ENCODE measurements at places on chromosomes 12 and 14.

- no peak for DNase-seq
These were observed 237.5 kb upstream of the TMTC1 start for GRCh38 chr12:30021051-30021833.

GRCh38 chr12:4178424-4179170 lies 95.0 kb upstream of the CCND2 start:
- no peak for DNase-seq

GRCh38 chr12:22979854-22980469 lies 355.0 kb downstream of the ETNK1 start:
- DNase-seq = no peak

DNA sequence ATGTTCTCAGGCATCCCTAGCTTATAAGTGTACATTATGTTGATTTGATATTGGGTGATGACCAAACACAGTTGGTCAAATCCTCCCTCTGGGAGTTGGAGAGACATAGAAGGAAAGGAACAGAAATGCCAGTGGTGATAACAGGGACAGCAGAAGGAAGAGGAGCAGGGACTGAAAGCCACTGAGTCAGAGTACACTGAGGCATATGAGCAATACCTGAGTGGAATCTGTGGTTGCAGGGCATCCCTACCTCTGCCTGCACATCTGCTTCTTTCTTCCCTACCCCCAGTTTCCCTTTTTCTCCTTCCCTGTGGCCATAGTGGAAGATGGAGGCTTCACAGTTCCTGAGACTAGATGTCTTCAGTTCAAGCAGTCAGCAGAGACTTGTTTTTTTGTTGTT lies 44.9 kb downstream of the BICD1 start:
- no peak for DNase-seq

GRCh38 chr14:77242752-77243151 lies 28.3 kb downstream of the NGB start:
- no peak for DNase-seq

DNA sequence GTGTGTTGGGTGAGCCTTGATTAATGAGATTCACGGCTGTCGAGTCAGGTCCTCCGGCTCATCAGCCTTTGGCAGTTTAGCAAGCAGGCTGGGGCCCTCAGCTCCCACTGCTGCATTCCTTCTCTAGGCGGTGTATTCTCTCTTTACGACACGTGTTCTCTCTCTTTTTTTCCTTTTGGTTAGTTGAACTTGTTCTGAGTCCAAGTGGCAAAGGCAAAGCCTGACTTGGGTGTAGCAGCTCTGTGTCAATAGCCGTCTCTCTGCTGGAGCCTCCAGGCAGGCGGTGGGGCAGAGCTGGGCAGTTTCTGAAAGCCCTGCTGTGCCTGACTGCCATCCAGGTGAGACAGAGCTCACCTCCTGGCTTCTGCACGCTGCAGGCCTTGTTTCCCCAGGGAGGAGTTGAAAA lies 46.6 kb downstream of the SUSD6 start:
- DNase-seq = no peak

DNA sequence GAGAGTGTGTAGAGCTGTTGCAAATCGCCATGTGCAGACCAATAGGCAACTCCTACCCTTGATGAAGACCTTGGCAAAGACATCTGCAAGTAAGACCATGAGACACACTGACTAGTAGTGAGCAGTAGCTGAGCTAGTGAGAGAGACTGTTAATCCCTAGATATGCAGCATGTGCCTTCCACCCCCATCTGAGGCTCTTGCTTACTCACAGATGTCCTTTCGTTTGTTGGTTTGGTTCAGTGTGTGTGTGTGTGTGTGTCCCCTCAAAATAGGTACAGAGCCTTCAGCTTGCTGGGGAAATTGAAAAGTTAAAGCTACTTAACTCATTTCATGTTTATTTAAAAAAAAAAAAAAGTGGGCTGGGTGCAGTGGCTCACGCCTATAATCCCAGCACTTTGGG lies 37.6 kb downstream of the MYF5 start:
- no peak for DNase-seq
